Activated T-helper 9 cell treated with anti-CD3 and anti-CD28 coated beads, Interleukin-2, amount 50 U/mL, for 16 hours (primary cell): ENCODE measurements at places on chromosomes 1 and 21.

GRCh38 chr1:107653765-107654164 lies 311.2 kb downstream of the VAV3 start:
- no peak for DNase-seq

GRCh38 chr1:230068952-230069684 lies 2.1 kb downstream of the GALNT2 start:
- no peak for DNase-seq

GRCh38 chr1:218463194-218464156 lies 118.3 kb downstream of the TGFB2 start:
- no peak for DNase-seq

- no peak for DNase-seq
Measured at GRCh38 chr1:27719286-27720251, 6.2 kb upstream of the FAM76A start.

DNA sequence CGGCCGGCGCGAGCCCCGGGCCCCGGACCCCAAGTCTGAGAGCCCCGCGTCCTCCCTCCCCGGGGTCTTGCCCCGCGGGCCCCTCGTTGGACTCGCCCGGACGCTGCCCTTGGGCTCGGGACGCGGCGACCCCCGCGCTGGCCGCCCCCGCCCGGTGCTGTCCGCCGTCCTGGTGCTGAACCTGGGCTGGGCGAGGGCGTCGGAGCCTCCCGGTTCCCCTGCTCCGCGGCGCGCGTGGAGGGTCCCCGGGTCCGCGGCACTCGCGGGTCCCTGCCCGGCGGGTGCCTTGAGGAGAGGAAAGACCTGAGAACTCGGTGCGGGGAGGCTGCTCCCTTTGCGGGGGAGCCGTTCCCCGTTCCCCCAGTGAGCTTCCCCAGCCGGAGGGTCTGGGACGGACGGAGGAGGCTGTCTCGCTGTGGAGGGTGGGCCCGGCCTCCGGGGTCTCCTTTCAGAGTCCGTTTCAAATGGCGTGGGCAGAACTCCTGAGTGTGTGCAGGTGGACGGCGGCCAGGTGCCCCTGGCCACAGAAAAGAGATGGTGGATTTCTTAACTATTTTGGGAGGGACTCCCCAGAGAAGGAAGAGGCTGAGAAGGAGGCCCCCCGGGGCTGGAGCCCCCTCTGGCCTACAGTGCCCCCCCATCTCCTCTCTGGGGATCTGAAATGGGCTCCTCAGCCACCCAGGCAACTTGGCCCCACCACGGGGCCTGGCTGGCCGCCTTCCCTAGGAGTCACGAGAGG lies 595 bp downstream of the GABRD start:
- no peak for DNase-seq

- DNase-seq, result no peak
Measured at GRCh38 chr1:14983277-14983676, 170.3 kb upstream of the TMEM51 start.

GRCh38 chr1:171172471-171172870 lies 12.6 kb upstream of the FMO2 start:
- no peak for DNase-seq

DNA sequence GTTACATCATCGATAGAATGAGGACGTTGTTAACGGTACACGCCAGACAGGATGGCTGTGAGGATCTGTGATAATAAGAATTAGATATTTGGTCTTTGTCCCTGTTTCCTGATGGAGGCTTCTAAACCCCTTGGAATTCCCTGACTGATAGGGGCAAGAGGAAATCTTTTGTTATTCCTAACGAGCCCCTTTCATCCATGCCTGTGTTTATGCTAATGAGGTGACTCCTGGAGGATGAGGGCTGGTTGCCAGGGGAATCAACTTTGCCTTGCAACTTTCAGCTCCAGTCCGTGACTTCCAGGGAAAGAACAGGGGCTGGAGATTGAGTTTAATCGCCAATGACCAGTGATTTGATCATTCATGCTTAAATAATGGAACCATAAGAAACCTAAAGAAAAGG lies 39.3 kb upstream of the NLRP3 start:
- no peak for DNase-seq

DNA sequence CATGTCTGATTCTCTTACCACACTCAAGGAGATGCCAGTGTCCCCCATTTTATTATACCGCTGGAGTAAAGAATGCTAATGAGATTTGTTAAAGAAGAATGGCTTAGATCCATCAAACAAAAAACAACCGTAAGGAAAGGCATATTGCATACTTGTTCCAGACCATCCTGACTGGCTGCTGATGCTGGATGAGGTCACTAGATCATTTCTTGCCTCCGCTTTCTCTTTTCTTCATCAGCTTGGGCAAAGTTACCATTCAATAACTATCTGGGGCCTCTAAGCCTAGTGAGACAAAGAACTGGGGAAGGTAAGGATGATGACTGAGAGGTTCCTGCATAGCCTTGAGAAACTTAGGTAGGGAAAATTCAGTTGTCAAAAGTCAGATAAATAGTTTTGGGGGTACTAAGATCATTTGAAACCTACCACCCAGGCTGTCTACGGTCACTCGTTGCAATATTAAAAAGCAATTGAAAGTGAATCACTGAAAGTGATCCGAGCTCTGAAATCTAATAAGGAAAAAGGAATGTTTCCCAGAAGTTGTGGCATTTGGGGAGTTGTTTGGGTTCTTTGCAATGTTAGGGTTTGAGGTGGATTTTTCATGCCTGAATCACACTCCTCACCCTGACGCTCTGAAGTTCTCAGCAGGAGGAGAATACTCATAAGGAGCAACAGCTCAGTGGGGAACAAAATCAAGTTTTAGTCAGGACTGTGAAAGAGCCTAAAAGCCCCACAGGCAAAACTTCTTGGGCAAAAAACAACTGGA lies 176.8 kb downstream of the HHIPL2 start:
- DNase-seq, result no peak

GRCh38 chr1:33984906-33985565 lies 121.2 kb downstream of the HMGB4 start:
- no peak for DNase-seq

DNA sequence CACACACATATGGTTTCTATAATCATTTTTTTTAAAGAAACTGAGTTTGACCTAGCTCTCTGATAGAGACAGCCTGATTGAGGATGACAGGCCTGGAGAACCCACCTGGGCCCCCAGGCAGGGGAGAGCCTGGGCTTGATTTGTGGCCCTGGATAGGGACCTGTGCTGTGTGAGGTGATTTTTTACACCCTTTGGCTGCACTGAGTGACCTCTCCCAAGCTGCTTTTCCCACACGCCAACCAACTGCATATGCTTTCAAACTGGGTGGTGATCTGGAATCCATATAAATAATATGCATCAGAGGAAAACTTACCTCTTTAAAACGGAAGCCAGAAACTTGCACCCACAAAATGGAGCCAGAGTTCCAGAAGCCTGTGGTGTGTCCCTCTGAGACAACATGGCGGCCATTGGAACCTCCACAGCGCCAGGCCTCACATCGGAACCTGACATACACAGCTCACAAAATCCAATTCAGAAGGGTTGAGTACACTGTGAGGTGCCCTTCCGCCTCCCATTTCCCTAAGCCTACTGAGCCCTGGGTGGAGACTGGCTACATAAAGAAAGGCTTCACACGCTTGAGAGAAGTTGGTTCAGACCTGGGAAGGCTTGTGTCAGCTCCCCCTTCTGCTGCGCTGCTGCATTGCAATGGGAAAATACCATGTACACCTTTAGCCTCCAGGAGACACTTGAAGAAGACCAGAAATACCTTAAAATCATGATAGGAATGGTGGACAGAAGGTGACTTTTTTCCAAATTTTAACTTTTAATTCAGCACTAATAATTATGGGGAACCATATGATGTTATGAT lies 160.7 kb downstream of the HHIPL2 start:
- no peak for DNase-seq

DNA sequence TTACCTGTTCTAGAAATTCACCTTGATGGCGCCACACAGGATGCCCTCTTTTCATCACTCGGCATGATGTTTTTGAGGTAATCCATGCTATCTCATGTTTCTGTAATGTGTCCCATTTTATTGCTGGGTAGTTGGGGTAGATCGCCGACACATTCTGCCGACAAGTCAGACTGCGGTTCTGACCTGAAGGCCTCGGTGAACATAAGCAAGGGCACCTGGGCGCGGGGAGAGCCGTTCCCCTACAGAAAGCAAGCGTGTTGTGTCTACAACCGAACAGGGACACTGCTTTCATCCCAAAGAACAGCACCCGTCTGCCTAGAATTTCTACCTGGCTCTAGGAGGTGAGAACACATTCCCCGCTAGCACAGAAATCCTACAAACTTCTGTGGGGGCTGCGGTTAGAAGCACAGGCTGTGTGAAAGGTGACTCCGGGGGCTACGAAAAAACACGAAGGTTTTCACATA lies 149.2 kb downstream of the PPIAL4G start:
- DNase-seq, result no peak

DNA sequence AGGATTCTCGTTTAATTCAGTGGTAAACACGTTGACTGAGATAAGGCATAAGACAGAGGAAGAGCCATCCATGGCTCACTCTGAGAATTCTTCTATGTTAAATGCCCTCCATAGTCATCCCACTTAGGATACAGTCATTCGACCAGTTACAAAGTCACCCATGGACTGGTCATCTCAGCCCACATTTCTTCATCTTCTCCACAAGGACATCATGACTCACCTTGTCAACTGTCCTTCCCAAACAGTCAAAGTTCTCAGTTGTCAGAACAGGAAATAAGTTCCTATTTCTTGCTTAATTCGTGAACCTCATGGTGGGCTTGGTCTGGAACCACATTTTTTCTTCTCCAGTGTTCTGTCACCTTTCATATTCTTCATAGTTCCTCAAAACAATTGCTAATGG lies 133.2 kb downstream of the TGFB2 start:
- DNase-seq, result no peak

- no peak for DNase-seq
Measured at GRCh38 chr21:22582026-22582425, 1583.8 kb downstream of the NCAM2 start.

GRCh38 chr1:225897595-225898514 lies 8.9 kb upstream of the LEFTY1 start:
- DNase-seq, result no peak

DNA sequence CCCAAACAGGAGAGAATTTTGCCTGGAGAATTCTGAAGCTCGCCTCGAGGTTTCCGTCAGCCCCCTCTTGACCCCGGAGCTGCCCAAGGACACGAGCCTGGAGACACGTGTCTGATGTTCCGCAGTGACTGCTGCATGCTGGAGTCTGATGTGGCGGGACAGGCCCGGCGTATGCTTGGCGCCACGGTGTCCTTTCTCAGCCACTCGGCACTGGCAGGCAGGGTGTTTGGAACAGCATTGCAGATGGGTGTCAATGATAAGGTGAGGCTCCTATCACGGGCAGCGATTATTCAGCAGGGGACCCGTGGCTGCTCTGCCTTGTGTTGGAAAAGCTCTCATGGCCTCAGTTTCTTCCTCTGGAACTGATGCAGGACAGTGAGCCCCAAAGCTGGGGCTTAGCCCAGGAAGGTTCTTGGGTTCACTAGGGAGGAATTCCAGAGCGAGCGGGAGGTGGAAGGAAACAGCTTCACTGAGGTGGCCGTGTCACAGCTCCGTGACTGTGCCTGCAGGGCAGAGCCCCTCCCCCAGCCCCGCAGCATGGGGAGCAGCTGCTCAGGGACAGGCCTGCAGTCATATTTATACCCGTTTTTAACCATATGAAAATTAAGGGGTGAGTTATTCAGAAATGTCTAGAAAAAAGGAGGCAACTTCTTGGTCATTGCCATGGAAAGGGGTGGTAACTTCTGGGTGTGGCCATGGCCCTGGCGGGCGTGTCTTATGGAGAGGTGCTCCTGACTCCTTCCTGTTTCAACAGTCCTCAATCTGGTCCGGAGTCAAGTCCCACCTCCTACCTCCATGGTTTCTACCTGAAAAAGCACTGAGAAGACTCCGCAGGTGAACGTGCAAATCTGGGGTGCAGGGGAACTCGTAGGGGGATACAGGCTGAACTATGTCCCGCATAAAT lies 123.4 kb downstream of the SIK1 start:
- DNase-seq, result no peak

GRCh38 chr1:188169971-188170370 lies 1341.2 kb downstream of the PLA2G4A start:
- DNase-seq, result no peak

DNA sequence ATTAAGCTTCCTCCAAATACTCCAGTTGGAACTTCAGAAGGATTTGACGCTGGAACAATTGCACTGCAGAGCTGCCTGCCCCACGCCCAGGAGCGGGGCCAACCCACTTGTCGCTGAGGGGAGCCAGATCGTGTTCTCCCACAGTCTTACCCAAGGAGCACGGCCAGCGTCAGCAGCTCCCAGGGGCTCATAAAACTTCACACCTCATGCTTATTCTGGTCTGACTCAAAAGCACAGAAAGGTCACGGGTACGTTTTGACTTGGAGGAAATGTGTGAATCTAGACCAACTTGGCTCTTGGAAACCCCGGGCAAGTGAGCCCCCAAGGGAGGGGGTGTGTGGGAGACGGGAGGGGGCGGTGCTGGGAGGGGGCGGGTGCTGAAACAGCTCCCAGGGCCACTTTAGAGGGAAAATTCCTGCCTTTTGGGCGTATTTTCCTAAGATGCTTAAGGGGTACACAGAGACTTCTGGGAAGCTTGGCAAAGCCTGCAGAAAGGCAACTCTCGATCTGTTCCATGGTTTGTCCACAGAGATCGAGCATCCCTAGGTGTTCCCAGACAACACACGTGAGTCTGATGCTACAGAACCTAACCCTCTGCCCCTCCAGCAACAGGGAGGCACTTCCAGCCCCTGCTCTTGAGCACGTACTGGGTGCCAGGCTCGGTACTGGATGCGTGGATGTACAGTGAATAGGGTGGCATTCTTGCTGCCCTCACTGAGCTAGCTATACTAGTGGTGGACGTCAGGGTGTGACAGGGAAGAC lies 98.9 kb downstream of the DHRS3 start:
- peak; percentile 9 for DNase-seq

- no peak for DNase-seq
Measured at GRCh38 chr1:115224636-115225035, 113.4 kb downstream of the NGF start.

GRCh38 chr1:7912145-7912544 lies 28.5 kb downstream of the TNFRSF9 start:
- no peak for DNase-seq

DNA sequence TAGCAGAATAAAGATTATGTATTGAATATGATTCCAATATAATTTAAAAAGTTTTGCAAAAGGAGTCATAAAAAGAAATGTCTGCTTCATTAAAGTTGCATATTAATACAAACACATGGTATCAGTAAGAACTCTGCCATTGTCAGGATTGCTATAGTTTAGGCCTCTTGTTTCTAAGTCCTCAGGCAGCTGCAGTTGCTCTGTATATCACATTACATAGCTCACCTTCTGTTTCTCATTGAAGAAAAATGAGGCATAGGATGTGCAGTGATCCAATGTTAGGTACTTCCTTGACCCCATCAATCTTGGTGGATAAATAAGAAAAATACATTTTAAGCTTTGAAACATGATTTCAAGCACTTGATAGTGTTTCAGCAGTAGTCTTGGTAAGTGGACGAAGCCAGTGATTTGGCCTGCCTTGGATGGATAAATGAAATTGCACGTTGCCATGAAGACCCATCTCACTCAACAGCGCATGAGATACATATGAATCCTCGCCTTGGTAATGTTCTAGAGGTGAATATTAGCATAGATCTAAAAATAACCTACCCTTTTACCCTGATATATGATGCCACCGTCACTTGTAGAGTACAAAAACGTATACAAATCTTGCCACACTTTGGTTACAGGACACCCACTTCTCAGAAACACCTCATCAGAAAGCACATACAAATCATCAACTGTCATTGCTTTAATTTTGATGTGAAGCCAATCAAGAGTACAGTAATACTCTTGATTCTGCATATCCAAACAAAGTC lies 25.3 kb downstream of the ZFYVE9 start:
- DNase-seq, result no peak
